ENCODE measurements at places on chromosomes 5 and 9.

DNA sequence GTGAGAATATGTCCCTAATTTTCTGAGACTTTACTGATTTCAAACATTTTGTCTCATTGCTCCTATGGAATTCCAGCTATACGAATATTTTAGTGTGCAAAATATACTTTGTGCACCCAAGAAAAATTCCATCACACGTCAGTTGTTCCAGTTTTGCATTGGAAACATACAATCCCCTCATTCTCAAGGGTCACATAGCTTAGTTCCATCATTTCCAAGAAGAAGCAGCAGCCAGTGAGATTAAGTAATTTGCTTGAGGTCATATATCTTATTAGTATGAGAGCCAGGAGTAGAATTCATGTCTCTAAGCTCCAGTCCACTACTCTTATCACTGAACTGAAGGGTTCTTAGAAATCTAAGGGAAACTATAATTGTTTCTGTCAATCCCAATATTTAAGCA is 746.7 kb upstream of the C9orf72 start:
- no peak for DNase-seq

- DNase-seq: no peak
Observed at GRCh38 chr5:27172693-27173092, 134.3 kb upstream of the CDH9 start.

DNA sequence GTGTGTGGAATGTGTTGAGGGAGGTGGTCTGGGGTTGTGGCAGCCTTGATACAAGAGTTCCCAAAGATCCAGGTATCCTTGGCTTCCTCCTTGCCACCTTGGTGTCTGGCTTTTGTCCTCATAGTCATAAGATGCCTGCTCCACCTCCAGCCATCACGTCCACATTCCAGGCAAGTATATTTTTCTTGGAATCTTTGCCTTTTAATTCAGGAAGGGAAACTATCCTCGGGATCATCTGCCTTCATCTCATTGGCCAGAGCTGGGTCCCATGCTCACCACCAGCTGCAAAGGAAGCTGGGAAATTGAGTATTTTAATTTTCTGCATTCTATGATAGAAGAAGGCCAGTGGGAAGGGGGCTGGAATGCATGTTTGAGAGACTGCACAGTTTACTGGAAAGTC is 186.7 kb downstream of the C9orf50 start:
- DNase-seq: no peak

GRCh38 chr5:142364251-142365145 is 39.7 kb upstream of the SPRY4 start:
- peak; percentile 32 for DNase-seq

DNA sequence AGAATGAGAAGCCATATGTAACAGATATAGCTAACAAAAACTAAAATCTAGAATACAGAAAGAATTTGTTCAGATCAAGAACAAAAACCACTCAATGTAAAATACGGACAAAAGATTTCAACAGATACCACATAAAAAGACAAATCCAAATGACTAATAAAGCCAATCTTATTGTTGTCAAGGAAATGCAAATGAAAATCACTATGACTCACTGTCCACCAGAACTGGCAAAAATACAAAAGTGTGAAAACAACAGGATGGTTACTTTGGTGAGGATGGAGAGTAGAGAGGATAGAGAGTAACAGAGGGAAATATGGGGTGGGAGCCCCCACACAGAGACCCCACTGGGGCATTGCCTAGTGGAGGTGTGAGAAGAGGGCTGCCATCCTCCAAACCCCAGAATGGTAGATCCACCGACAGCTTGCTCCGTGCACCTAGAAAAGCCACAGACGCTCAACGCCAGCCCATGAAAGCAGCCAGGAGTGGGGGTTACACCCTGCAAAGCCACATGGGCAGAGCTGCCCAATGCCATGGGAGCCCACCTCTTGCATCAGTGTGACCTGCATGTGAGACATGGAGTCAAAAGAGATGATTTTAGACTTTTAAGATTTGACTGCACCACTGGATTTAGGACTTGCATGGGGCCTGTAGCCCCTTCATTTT is 15.2 kb upstream of the RHOBTB3 start:
- DNase-seq: no peak

DNA sequence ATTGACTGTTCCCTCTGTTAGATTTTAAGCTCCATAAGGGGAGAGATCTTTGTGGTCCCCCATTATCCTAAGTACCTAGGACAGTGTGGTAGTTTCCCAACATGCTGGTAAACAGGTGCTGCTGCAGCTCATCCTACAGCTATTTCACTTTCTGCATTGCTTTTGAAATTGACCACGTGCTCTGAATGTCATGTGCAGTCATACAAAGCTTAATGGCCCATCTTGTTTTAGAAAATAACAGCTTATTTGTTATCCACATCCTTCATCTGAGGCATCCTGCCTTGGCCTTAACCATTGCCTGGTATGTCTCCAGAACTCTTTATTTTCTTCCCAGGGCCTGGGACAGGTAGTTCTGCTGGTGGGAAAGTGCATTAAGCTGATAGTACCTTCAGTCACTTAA is 14.7 kb downstream of the PIK3R1 start:
- no peak for DNase-seq

DNA sequence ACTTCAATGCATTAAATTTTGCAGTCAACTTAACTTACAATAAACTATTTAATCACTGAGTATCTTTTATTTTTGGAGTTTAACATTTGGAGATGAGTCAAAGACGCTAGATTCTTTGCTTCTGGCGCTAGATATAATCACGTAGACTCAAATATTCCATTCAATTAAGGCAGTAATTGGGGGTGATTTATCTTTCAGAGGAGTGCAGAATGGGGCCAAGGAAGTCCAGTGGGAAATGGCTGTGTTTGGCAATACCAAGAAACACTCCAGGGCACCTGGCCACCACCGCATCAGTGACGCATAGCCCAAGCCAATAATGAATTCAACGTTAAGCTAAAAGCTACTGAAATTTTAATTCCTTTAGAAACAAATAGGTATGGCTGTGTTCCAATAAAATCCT is 81.2 kb downstream of the PHAX start:
- no peak for DNase-seq

GRCh38 chr9:95971815-95972214 is 96.3 kb downstream of the ERCC6L2 start:
- no peak for DNase-seq

DNA sequence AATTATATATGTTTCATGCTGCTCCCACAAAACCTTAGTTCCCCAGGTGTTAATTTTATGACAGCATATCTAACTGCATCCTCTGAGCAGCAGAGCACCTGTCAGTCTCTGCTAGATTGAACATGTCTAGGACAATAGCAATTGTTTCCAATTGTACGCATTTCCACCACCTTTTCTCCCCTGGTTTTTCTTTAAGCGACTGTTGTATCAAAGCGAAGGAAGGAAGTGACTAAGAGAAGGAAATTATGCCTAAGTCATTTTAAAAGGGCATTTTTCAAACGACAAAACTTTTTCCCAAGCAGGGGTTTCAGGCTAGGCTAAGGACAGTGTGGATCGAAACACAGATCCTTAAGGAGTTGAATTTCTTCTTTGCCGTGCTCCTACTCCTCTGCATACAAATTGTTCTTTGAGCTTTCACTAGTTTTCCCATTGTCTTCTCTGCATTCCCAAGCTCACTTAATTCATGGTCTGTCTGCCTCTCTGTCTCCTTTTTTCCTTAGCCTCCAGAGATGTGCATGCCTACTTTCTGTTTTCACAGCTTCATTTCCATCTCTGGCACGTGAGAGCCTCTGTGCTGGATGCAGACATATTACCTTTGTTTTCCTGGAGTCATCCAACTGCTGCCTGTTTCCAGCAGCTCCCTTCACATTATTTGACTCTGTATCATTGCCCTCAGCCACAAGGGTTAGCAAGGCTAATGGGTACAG is 39.4 kb upstream of the STARD4 start:
- DNase-seq: no peak

- no peak for DNase-seq
Observed at GRCh38 chr5:160772854-160773253, 79.2 kb downstream of the ATP10B start.

- DNase-seq: no peak
Observed at GRCh38 chr5:94503677-94504076, 114.7 kb downstream of the KIAA0825 start.

DNA sequence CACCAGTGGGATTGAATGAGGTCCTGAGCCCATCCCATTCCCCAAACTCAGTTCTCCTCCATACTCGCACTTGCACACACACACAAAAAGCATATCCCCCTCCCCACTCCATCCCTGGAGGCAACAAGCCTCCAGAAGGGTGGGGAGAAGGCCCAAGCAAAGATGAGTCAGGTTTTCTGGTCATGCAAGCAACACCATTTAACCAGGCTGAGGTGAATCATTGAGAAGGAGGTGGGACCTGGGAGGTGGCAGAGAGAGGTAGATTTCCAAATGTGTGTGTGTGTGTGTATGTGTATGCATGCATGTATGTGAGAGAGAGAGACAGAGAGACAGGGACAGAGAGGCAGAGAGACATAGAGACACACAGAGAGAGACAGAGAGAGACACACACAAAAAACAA is 185.2 kb upstream of the TRIM32 start:
- no peak for DNase-seq

GRCh38 chr9:72471096-72471495 is 50.3 kb upstream of the TMC1 start:
- no peak for DNase-seq

DNA sequence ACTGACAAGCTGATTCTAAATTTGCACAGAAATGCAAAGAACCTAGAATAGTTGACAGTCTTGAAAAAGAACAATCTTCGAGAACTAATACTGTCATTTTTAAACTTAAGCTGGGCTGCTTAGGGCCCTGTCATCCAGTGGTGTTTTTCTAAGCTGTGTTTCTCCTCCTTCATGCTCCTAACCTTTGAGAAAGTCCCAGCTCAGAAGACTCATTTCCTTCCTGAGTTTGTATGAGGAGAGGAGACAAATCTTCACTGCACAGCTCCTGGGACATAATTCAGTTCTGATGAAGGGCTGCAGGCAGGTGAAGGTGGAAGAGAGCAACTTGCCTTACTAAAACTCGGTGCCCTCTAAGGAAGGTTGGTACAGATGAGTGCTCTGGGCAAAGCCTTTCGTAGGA is 109.5 kb upstream of the ANKRD55 start:
- no peak for DNase-seq

GRCh38 chr9:35258660-35259474 is 97.1 kb downstream of the UNC13B start:
- DNase-seq: no peak

DNA sequence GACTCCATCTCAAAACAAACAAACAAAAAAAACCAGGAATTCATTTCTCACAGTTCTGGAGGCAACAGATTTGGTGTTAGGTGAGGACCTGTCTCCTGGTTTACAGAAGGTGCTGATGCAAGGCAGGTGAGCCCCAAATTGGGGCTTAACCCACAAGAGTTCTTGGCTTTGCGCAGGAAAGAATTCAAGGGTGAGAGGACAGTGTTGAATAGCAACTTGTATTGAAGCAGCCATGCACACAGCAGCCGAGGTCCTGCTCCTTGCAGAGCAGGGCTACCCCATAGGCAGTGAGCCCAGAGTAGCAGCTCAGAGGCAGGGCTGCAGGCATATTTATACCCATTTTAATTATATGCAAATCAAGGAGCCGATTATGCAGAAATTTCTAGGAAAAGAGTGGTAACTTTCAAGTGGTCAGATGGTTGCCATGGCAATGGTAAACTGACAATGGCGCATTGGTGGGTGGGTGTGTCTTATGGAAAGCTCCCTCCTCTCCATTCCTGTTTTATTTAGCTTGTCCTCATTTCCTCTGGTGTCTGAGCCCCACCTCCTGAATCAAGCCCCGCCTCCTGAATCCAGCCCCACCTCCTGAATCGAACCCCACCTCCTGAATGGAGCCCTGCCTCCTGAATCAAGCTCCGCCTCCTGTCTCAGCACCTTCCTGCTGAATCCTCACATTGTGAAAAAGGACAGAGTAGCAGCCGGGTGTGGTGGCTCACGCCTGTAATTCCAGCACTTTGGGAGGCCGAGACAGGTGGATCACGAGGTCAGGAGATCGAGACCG is 34.5 kb upstream of the COL5A1 start:
- DNase-seq: no peak

- DNase-seq: no peak
Observed at GRCh38 chr9:16369427-16369826, 501.0 kb downstream of the BNC2 start.

DNA sequence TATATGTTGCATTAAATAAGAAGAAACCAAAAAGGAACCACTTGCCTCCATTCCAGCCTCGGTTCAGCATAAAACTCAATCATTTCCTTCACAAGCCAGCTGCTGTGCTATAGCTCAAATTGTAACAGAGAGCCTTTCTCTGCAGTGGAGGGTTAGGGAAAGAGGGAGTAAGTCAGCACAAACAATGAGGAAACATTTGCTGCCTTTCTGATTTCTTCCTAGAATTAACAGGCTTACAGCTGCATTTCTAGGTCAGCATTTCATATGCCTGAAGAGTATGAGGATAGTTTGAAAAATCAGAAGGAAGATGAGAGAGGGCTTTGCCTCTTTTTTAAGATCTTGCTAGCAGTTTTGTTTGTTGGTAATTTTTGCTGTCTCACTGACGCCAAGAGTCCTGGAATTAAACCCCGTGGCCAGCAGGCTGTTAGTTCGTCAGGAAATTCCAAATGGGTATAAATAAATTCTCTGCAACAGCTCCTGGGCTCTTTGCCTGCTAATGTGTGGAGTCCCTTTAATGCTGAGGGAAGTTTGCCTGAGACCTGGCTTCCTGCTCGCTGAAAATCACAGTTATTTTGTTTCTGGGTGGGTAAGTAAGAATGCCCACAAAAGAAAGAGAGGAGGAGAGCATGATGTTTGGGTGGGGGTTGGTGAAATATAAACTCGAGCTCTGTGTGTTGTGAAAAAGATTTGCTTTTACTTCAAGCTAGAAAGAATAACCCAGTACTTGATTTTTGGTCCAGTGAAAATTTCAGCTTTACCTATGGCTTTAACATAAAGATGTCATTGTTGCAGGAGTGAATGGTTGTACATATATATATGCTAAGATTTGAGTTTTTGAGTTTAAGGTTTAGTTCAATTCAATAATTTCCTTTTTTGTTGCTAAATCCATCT is 148.1 kb upstream of the DMRT1 start:
- no peak for DNase-seq

- DNase-seq: no peak
Observed at GRCh38 chr9:131968632-131969031, 111.0 kb downstream of the MED27 start.

DNA sequence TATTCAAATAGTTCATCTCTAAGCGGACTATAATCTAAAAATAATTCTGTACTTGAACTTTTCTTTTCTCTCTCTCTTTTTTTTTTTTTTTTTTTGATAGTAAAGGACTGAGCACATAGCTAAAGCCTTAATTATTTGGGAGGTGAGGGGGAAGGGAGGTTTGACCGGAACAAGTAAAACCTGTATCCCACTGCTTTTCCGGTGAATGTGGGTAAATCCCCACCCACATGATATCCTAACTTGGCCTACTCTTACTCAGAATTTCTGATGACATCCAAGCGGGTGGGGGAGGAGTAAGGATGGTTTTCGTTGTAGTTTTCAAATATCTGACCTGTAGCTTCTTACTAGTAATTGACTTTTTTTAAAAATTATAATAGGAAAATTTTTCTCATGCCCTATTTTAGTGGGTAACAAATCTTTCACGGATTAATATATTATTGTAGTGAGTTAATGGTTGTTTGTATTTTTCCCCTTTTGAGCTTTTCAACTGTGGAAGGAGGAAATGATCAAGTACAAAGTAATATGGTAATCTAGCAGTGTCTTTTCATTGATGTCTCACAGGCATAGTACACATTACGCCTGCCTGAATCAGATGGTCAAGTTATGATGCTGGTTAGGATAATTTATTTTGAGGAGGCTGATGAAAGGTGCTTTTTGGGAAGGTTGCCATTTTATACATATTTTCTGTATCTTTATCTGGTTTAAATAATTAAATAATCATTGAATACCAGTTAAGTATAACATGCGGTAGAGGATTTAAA is 2.2 kb upstream of the ELL2 start:
- DNase-seq: no peak

GRCh38 chr5:89380635-89381034 is 497.7 kb upstream of the MEF2C start:
- DNase-seq: no peak
